Psoas muscle (tissue), 8 donors: ENCODE measurements at places on chromosomes 5 and 9.

DNA sequence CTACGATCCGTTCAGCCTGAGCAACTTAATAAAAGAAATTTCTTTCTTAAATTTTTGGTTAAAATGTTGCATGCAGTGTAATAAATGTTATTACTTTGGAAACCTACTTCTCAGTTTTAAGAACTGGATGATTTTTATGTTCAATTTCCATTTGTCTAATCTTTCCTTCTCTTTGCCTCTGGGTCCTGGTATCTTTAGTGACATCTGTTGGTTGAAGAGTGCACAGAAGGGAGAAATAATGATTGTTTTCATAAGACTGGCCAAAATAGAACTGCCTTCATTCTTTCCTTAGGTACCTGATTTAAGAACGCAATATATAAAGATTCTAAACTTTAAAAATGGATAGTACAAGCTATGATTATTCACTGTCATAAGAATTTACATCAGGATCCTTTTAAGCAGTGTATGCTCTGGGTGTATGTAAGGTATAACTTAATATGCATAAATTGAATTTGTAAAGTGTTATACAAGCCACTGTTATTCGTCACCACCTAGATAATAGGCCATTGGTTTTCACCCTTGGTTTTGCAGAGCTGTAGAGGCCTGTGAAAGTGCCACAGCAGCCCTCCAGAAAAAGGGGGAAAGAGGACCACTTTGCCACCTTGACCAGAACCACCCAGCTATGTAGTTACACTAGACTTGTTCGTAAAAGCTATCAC, 82.8 kb upstream of the TLX3 start:
- H3K27ac ChIP-seq, result no peak overlapping the region
- no peaks in the 10 kb centered on the region for H3K36me3 ChIP-seq
- H3K4me1 ChIP-seq, result no peaks in the 10 kb centered on the region
- no peak for DNase-seq

DNA sequence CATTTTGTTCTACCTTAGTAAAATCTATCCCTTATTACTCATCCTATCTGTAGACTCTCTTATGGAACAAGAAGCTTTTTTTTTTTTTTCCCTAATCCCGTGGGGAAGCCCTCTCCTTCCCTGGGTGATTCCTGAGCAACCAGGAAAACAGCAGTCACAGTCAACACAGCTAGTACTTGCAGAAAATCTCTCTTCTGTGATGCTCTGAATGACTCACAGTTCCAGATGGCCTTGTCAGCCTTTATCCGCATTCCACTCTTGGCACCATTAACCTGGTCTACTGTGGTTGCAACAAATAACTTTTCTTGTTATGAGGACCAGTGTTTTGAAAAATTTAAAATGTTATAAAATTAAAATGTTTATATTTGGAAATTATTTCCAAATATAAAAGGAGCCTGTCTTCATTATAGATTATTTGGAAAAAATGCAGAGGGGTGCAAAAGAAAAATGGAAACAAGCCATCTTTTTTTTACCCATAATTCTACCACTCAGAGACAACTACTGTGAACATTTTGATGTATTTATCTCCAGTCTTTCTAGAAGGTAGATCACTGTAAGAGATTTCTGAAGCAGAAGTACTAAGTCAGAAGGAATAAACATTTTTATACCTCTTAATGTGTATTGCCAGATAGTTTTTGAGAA, 486.7 kb downstream of the RAB3C start:
- H3K4me1 ChIP-seq, result peaks cover 5% of the 10 kb centered on the region
- no peaks in the 10 kb centered on the region for H3K27me3 ChIP-seq
- H3K4me3 ChIP-seq, result no peak overlapping the region
- no peaks in the 10 kb centered on the region for H3K36me3 ChIP-seq
- H3K27ac ChIP-seq, result peak overlapping the region; percentile 48

DNA sequence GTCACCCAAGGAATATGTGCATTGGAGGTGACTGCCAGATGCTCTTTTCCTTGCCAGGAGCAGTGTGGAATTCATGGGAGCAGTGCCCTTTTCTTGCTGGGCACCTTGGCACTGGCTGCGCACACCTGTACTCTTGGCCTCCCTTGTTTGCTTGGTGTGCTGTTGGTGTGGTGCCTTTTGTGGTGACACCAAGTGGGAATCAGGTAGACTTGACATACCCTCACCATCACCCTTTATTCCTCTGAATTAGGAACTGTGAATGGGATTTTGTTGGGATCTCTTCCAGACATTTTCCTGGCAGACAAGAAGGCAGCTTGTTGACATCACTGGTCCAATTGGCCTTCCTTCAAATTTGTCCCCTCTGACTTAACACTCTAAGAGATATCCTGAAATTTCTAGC, 82.3 kb downstream of the RAI14 start:
- no peak overlapping the region for H3K4me3 ChIP-seq
- no peaks in the 10 kb centered on the region for H3K4me1 ChIP-seq
- no peaks in the 10 kb centered on the region for H3K36me3 ChIP-seq
- DNase-seq, result no peak

DNA sequence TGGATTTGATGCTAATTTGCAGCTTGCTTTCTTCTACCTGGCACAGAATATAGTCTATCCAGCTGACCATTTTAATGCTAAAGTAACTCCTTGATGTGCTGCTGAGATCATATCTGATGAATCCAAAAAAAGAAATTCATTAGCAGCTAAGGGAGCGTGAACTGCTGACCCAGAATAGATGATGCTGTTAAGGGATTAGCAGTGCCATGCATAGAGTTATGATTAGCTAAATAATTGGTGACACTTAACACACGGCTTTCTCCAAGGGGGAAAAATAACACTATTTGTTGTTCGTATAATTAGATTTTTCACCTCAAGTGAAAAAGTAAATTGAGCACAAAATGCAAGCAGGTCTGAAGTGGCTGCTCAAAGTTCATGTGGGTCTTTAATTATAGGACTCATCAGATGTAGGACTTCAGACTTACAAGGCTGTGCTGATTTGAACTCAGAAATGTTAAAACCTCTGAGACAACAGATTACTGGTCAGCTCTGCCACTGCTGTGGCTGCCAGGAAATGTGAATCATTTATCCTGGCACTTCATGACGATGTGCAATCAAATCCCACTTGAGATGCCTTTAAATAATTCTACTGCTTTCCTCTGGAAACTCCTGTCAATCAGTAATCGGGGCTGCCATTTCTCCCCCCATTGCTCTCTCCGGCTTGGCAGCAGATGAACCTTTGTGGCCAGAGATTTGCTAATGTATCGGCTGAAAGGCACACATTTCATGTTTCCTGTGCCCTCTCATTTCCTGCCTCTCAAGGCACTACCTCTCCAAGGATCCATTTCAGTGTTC, 291.6 kb upstream of the C9orf72 start:
- H3K4me3 ChIP-seq, result no peak overlapping the region
- DNase-seq, result no peak
- no peaks in the 10 kb centered on the region for H3K4me1 ChIP-seq
- no peaks in the 10 kb centered on the region for H3K27me3 ChIP-seq

GRCh38 chr9:18776836-18777820, 255.9 kb downstream of the SAXO1 start:
- H3K4me3 ChIP-seq, result no peak overlapping the region
- no peaks in the 10 kb centered on the region for H3K36me3 ChIP-seq
- DNase-seq, result no peak
- no peaks in the 10 kb centered on the region for H3K4me1 ChIP-seq

DNA sequence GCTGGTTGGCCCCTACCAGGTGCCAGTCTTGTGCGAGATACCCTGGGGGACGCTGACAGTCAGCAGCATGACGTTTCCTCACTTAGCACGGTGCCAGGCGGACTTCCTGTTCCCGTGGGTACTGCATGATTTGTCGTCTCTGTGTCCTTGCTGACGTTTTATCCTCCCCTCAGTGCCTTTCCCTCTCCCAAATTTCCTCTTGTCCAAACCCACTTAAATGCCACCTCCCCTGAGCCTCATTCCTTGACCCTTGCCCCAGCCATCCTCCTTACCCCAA, 60.6 kb upstream of the SAP30L start:
- DNase-seq, result no peak
- no peaks in the 10 kb centered on the region for H3K4me1 ChIP-seq
- no peaks in the 10 kb centered on the region for H3K27me3 ChIP-seq

DNA sequence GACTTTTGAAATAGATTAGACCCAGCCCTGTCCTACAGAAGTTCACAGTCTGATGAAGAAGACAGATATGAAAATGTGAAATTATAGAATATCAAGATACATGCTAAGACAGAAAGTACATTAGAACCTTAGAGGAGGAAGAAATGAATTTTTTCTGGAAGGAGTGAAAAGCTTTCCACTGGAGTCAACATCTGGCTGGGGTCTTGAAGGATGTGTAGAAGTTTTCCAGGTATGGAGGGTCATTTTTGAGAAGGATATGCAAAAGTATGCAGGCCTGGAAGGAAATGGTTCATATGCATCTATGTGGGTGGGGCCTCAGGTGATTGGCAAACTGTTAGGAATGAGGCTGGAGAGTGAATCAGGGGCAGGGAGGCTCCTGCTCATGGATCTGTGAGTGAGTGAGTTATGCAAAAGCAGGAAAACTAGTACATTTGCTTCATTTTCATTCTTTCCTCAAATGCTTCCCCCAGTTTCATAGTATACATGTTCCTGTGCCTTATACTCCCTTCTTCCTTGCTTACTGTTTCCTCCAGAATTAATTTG, 142.3 kb downstream of the GRIA1 start:
- H3K4me1 ChIP-seq, result no peaks in the 10 kb centered on the region
- DNase-seq, result no peak
- H3K4me3 ChIP-seq, result no peak overlapping the region

DNA sequence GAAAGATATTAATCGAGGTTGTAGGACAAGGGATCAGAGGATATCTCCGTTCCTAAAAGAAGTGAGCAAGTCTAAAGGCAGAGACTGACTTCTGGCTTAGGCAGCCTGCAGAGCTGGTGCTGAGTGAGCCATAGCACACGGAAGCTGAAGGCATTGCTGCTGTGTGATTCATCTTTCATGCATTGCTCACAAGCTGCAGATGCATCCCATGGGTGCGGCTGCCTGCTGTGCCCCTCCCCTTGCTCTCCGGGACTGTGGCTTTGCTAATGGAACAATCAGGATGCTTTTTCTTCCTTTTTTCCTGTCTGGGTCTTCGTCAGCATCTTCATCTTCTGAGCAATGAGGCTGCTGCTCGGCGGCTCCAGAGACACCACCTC, 341.4 kb downstream of the DIRAS2 start:
- no peaks in the 10 kb centered on the region for H3K36me3 ChIP-seq
- H3K4me3 ChIP-seq, result no peak overlapping the region
- H3K4me1 ChIP-seq, result peaks cover 4% of the 10 kb centered on the region

GRCh38 chr5:111976705-111977435, 219.9 kb upstream of the NREP start:
- H3K4me3 ChIP-seq, result no peak overlapping the region
- H3K4me1 ChIP-seq, result peaks cover 8% of the 10 kb centered on the region
- H3K36me3 ChIP-seq, result no peaks in the 10 kb centered on the region
- H3K27me3 ChIP-seq, result no peaks in the 10 kb centered on the region
- no peak for DNase-seq
- H3K27ac ChIP-seq, result no peak overlapping the region

- no peaks in the 10 kb centered on the region for H3K4me1 ChIP-seq
- H3K36me3 ChIP-seq, result no peaks in the 10 kb centered on the region
- H3K4me3 ChIP-seq, result no peak overlapping the region
- no peaks in the 10 kb centered on the region for H3K27me3 ChIP-seq
Observed at GRCh38 chr9:90449213-90449925, 193.3 kb downstream of the DIRAS2 start.

- no peak overlapping the region for H3K4me3 ChIP-seq
- no peaks in the 10 kb centered on the region for H3K27me3 ChIP-seq
- H3K36me3 ChIP-seq, result no peaks in the 10 kb centered on the region
- DNase-seq, result no peak
- H3K27ac ChIP-seq, result no peak overlapping the region
Observed at GRCh38 chr9:86714999-86715398, 232.3 kb downstream of the GAS1 start.

- no peaks in the 10 kb centered on the region for H3K36me3 ChIP-seq
- peak; percentile 24 for DNase-seq
- H3K4me3 ChIP-seq, result no peak overlapping the region
- H3K27me3 ChIP-seq, result no peaks in the 10 kb centered on the region
- H3K4me1 ChIP-seq, result no peaks in the 10 kb centered on the region
Observed at GRCh38 chr9:99433555-99433954, 211.5 kb downstream of the SEC61B start.

GRCh38 chr5:125408448-125409233, 662.2 kb upstream of the ZNF608 start:
- H3K36me3 ChIP-seq, result no peaks in the 10 kb centered on the region
- no peaks in the 10 kb centered on the region for H3K27me3 ChIP-seq
- H3K27ac ChIP-seq, result no peak overlapping the region

DNA sequence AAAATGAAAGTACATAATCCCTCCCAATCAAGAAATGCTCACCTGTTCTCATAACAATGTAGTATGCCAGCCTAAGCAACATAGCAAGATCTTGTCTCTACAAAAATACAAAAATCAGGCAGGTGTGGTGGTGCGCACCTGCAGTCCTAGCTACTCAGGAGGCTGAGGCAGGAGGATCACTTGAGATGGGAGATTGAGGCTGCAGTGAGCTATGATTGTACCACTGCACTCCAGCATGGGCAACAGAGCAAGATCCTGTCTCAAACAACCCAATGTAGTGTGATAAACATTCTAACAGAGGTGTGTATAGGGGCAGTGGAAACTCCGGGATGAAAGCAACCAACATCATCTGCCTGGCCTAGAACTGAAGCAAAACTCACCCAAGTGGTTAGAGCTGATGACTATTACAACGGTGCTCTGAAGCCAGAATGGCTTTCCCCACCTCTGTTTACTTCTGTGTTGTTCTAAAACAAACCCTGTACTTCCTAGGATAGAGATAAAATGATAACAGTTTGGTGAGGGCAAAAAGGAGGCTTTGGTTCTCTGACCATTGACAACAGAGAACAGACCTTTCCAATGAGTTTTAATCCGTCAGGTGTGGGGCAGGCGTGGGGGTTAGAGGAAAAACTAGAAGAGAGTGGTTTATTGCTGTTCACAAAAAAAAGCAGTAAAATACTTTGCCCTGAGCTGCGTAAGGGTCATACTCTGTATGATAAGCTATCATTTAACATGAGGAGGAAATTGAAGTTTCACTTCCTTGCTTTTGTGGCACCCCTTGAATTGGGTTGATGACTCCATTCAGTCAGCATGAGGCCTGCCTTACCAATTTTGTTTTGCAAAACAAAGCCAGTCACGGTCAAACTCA, 18.9 kb downstream of the WNT8A start:
- no peaks in the 10 kb centered on the region for H3K36me3 ChIP-seq
- no peaks in the 10 kb centered on the region for H3K4me1 ChIP-seq
- no peak overlapping the region for H3K27ac ChIP-seq
- H3K4me3 ChIP-seq, result no peak overlapping the region

DNA sequence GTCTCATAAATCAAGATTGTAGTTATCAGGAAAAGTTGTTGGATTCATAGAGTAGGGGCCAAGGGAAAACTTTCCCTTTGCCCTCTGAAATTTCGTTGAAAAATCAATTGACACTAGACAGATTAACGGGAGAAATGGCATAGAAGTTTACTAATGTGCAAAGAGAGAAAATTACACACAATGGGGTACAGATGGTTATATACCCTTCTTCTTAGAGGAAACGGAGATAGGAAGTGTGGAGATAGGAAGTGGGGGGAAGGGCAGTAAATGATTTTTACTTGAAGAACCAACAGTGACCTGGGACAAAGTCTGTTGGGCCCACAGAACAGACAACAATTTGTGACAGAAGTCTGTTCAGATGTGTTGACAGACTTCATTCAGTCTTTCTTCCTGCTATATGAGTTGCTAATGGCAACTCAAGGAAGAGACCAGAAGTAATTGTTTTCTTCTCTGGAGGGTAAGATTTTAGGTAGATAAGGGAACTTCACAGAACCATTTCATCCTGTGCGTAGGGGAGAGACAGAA, 177.9 kb downstream of the C9orf152 start:
- H3K4me3 ChIP-seq, result no peak overlapping the region
- H3K27me3 ChIP-seq, result no peaks in the 10 kb centered on the region
- DNase-seq, result no peak
- peaks cover 17% of the 10 kb centered on the region for H3K4me1 ChIP-seq
- H3K27ac ChIP-seq, result no peak overlapping the region
- H3K36me3 ChIP-seq, result no peaks in the 10 kb centered on the region
